ENCODE measurements at places on chromosomes 7 and 10. TPM values are rescaled to one million over a fixed set of nuclear protein-coding genes. Genes with fewer than 3 reads are reported as not detected.

GRCh38 chr10:70596860-70597809, 5.4 kb downstream of the PRF1 start:
- DNase-seq: peak; percentile 54

The IDI2 gene
- not detected for total RNA-seq

DNA sequence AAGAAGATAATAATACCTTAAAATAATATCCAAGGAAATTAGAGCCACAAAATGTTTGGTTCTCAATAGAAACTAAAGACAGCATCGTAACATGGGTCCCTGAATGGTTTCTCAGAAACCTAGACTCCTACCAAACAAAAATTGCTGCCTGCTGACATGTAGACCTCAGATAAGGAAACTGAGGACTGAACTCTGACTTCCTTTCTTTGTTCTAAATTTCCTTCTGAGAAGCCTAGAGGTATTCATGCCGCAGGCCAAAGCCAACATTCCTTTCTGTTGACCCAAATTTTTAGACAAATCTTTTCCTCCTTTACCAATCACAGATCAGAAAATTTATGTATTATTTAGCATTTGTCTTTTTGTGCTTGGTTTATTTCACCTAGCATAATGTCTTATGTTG, 816.7 kb upstream of the PHF14 start:
- no peak for DNase-seq

GRCh38 chr10:13597909-13598308, 11.1 kb downstream of the PRPF18 start:
- no peak for DNase-seq

The TSPAN12 gene
- total RNA-seq: 59.3 TPM

The LEP gene
- total RNA-seq: not detected

The SORBS1 gene
- total RNA-seq: 347 TPM

DNA sequence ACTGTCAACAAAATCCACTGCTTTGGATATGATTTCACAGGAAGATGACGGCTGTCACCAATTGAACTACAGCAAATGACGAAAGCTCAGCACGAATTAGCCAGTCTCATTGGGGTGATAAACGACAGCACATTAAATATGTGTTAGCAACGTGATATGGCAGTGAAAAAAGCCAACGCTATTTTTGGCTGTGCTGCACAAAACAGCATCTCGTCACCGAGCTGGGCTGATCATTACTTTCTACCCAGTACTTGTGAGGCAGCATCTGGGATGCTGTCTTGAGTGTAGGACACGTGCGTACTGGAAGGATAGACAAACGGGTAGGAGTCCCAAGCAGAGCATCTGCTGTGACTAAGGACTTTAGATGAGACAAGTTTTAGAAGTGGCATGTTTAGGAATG, 138.3 kb downstream of the EXOC4 start:
- DNase-seq: no peak

- peak; percentile 67 for DNase-seq
Measured at GRCh38 chr10:79260811-79261740, 86.2 kb upstream of the PPIF start.

DNA sequence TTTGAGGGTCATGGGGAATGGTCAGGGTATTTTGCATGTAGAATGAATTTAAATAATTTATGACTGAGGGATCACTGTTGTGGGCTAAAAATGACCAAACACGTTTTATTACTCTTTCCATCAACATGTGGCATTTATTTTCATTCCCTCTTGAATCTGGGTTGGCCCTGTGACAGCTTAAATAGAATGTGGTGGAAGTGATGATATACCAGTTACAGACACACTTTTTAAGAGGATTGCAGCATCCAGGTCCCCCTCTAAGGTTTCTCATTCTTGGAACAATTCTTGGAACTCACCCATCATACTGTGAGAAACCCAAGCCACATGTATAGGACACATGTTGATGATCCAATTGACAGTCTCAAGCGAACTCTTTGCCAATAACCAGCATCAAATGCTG, 272.4 kb downstream of the ETV1 start:
- no peak for DNase-seq

- no peak for DNase-seq
Measured at GRCh38 chr10:117074621-117075020, 63.4 kb downstream of the VAX1 start.

GRCh38 chr7:10483671-10484070, 490.0 kb upstream of the PHF14 start:
- no peak for DNase-seq

GRCh38 chr7:105097619-105098018, 83.6 kb downstream of the KMT2E start:
- DNase-seq: no peak

The ZNF804B gene
- total RNA-seq: 0.48 TPM

The PLAC9 gene
- 58.5 TPM for total RNA-seq

The PTPN20 gene
- 18.7 TPM for total RNA-seq

- no peak for DNase-seq
Measured at GRCh38 chr7:93941945-93942344, 20.4 kb downstream of the GNG11 start.

The HTR5A gene
- total RNA-seq: not detected

The PIP gene
- not detected for total RNA-seq

GRCh38 chr10:92965314-92965713, 95.3 kb upstream of the CYP26C1 start:
- no peak for DNase-seq

The PDAP1 gene
- 85.9 TPM for total RNA-seq

The HOXA9 gene
- total RNA-seq: not detected

DNA sequence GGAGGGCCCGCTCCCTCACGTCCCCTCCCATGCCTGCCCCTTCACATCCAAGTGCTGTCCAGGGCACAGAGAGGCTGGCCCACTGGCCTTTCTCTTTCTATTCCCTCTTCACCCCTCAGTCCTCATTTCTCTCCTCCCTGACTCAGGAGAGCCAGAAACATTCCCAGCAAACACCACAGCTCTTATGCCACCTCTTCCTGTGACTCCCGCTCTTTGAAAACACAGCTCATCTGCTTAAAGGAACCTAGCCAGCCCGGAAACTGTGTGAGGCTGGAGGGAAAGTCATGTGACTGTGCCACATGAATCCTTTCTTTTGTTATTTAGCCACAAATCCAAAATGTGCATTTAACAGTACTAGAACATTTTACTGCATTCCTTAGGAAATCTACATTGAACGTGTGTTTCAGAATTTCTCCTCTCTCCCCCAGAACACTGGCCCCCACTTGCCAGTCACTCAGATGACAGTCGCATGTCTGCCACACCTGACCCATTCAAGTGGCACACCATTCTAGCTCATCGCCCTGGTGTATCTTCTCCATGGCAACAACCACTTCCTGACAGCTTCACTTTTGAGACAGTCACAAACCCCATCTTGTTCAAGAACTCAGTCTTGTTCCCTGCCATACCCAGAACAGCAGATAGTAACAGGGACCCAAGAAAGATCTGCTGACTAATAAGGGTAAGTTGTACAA, 42.8 kb downstream of the GRB10 start:
- DNase-seq: no peak

The PON3 gene
- 1.1 TPM for total RNA-seq

DNA sequence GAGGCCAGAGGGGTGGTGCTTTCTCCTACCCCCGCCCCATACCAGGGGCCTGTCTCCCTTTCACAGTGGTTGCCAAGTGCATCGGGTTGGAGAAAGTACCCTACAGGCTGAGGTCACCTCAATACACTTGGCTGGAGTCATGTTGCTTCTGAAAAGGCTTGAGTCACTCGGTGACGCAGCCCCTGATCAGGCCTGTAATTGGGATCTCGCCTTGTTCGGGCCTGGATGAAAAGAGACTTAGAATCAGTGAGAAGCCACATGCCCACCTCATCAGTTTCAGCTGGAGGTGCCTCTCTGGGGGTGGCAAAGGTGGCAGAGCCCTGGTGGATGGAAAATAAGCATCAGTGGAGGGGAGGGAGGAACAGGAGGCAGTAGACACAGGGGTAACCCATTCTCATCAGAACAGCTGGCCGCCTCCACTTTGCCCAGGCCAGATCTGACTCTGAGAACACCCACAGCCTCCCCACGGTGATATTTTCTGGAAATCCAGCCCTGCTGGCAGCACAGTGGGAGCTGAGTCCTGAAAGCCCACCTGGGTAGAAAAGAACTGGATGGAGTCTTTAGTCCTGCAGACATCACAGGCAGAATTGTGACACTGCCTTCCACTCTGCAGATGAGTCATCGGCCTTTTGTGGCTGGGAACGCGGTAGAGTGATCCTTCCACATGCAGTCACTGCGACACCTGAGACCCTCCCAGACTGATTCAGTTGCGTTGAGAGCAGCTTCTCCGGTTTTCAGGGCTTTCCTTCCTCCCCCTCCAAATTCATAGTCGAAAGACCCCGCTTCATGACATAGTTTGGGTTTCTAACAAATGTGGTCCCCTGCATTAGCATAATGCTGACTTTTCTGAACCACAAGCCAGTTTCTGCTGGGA, 108.0 kb downstream of the GRK5 start:
- DNase-seq: peak; percentile 82

The PSD gene
- total RNA-seq: 4.6 TPM

DNA sequence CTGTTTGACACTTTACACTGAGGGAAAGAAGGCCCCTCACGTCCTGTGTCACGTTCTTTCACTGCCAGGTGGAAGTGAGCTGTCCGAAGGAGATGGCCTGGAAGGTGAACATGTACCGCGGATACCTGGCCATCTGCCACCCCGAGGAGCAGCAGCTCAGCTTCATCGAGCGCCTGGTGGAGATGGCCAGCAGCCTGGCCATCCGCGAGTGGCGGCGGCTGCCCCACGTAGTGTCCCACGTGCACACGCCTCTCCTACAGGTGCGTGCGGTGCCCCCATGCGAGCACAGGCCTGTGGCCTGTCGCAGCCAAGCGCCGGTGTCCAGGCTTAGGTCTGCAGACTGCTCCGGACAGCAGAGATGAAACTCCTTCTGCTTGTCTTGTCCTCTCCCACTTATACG, 103.4 kb downstream of the TRRAP start:
- no peak for DNase-seq

- no peak for DNase-seq
Measured at GRCh38 chr10:26486990-26487850, 49.1 kb downstream of the APBB1IP start.

The TAS2R3 gene
- total RNA-seq: 1.2 TPM

DNA sequence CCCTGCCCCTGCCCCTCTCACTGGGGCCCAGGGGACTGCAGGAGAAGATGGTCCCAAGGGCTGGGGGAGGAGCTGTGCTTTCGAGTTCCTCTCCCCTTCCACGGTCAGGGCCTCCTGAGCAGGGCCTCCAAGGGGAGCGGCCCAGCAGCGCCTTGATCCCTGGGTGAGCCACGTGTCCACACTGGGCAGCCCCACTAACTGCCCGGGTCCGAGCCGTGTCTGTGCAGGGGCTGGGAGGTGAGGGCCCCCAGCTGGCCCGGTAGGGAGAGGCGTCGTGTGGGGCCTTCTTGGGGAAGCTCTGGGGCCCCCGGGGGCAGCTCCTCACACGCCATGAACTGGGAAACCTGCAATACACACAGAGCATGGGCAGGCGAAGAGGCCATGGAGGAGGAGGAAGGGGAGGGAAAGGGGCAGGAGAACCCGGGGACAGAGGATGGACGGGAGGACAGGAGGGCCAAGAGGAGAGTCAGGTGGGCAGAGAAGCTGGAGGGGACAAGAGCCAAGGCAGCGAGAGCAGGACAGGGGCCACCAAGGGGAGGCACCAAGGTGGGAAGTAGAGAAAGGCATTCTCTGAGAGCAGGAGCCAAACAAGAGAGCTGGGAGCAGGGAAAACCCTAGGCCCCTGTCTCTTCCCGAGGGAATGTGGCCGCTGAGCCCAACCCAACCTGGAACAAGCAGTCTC, 32.8 kb downstream of the KCNH2 start:
- DNase-seq: peak; percentile 47

DNA sequence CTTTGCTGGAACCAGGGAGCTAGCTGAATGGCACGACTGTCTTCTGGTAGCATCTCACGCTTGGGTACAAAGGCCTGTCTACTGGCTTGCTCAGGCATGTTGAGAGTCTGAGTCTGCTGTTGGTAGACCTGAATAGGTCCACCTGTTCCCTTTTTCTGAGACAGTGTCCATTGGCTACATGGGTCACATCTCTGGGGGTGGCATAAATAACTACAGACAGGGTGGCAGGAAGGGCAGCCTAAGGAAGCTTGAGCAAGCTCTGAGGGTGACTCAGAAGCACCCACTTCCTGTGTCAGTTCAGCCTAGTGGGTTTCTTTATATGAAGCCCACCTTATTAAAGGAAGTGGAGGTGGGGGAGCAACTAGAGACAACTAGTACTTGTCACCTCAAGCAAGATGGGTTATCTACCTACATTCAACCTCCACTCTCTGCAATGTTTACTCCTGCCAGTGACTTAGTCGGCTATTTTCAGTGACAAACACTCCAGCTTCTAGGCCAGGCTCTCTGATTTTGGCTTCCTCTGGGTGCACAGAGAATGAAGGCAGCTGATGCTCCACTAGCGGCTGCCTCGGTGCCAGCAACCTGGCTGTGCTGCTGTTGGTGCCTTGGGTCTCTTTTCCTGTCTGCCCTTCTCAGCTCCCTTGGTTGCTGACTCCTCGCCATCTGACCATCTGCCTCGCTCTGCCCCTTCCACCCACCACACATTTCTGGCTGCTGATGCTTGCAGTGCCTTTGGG, 5.7 kb upstream of the ZYX start:
- DNase-seq: no peak

The SYT15B gene
- 1.0 TPM for total RNA-seq

The DPYSL4 gene
- 1.9 TPM for total RNA-seq

GRCh38 chr10:75086278-75086934, 25.1 kb upstream of the SAMD8 start:
- DNase-seq: no peak

The MIOS gene
- 22.1 TPM for total RNA-seq

DNA sequence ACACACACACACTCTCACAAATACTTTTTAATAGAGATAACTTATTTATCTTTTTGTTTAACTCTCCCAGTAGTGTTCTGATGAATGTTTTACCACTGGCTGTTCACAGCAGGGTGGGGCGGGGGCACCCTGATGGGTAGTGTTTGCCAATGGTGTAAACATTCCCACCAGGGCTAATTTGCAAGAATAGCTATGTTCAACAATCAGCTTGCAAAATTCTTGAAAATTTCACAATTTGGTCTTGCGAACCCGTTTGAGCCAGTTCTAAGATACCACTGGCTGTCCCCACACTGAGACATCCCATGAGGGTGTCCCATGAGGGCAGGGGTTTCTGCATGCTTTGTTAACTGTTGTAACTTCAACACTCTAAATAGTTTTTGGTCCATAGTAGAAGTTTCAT, 348.5 kb downstream of the CXCL12 start:
- no peak for DNase-seq

- no peak for DNase-seq
Measured at GRCh38 chr7:5291301-5291700, 8.6 kb downstream of the SLC29A4 start.

- DNase-seq: no peak
Measured at GRCh38 chr10:1255118-1255517, 198.9 kb downstream of the WDR37 start.

DNA sequence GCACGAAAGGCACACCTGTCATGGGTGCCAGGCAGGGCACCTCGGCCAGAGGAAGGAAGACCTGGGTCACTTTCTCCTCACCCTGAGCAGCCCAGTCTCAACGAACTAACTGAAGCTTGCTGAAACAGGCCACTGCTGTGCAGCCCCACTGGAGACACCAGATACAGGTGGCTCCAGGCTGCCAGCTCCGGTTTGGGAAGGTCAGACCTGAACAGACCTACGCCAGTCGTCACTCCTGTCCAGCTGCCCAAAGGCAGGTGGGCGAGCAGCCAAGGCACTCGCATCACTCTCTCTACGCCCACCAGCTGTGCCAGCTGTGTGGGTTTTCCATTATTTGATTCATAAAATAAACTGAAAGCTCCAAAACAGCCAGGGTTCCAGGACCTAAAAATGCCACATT, 256.1 kb downstream of the ZMYND11 start:
- no peak for DNase-seq

The C10orf71 gene
- 98.9 TPM for total RNA-seq
